ENCODE measurements at places on chromosomes 7 and 10. TPM values are rescaled to one million over a fixed set of nuclear protein-coding genes. Genes with fewer than 3 reads are reported as not detected.

Gene CPED1
- total RNA-seq = 0.52 TPM

Gene PHKG1
- total RNA-seq = not detected

Gene ZNF25
- 11.3 TPM for total RNA-seq

Gene FLNC
- total RNA-seq = 56.7 TPM

Gene FXYD4
- not detected for total RNA-seq

Gene NACAD
- 7.4 TPM for total RNA-seq

Gene CDK14
- 30.2 TPM for total RNA-seq

Gene RPEL1
- 0.25 TPM for total RNA-seq

Gene HDAC9
- total RNA-seq = 97.6 TPM

Gene OR6B1
- not detected for total RNA-seq

Gene HTR5A
- total RNA-seq = not detected

Gene MYOZ1
- total RNA-seq = 0.87 TPM

Gene VGF
- 1.2 TPM for total RNA-seq

Gene OPN1SW
- not detected for total RNA-seq

Gene LDB3
- not detected for total RNA-seq

Gene NAMPT
- 209 TPM for total RNA-seq

Gene GPR158
- total RNA-seq = not detected

Gene GPR26
- total RNA-seq = not detected

Gene HSPA12A
- total RNA-seq = 79.5 TPM

Gene RNLS
- total RNA-seq = 27.7 TPM

Gene LIPJ
- total RNA-seq = 0.05 TPM

Gene GPR22
- not detected for total RNA-seq

Gene RNF148
- not detected for total RNA-seq

Gene SPDYE18
- total RNA-seq = not detected

Gene STAG3
- total RNA-seq = not detected

Gene R3HCC1L
- total RNA-seq = 24.3 TPM

Gene TRIM56
- 18.6 TPM for total RNA-seq

Gene GRID1
- total RNA-seq = 0.20 TPM
